ENCODE measurements at places on chromosomes 2 and 18.

GRCh38 chr2:156947261-156947660, 310.2 kb upstream of the GALNT5 start:
- DNase-seq, result no peak

DNA sequence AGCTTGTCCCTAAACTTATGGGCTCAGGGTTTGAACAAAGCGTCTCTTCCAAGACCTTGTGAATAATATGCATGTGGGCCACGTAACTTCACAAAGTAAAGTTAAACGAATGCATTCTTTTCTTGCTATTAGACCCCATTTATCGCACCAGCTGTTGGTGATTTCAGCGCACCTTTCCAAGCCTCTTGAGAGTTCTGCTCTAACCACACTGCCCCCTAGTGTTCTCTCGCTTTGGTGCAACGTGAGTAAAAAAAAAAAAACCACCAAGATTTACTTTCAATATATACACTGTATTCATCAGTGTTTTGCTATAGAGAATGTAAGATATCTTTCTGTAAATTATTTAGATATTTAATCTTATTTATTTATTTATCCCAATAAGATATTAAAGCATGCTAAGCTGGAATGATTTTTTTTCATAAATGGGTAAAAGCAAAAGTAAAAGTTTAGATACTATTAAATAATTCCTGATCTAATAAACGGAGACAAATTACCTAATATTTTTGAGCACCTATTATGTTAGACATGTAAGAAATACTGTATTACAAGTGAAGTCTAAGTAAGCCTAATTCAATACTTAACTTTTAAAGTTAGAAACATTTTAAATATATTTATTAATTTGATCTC, 459.5 kb downstream of the DLGAP1 start:
- DNase-seq, result peak; percentile 51

GRCh38 chr18:13381331-13381730, 162.8 kb downstream of the LDLRAD4 start:
- DNase-seq, result no peak

GRCh38 chr2:33786881-33787280, 187.8 kb upstream of the FAM98A start:
- no peak for DNase-seq
